ENCODE measurements at places on chromosomes 16 and 17.

- no peaks in the 10 kb centered on the region for H3K4me1 ChIP-seq
- H3K27me3 ChIP-seq: no peaks in the 10 kb centered on the region
- no peak overlapping the region for H3K4me3 ChIP-seq
Measured at GRCh38 chr17:69492410-69493071, 78.0 kb downstream of the MAP2K6 start.

GRCh38 chr16:66944054-66944441 is 8.7 kb downstream of the CES2 start:
- no peak overlapping the region for H3K27ac ChIP-seq
- H3K27me3 ChIP-seq: peaks cover 10% of the 10 kb centered on the region
- no peak for DNase-seq
- peaks cover 16% of the 10 kb centered on the region for H3K4me1 ChIP-seq

DNA sequence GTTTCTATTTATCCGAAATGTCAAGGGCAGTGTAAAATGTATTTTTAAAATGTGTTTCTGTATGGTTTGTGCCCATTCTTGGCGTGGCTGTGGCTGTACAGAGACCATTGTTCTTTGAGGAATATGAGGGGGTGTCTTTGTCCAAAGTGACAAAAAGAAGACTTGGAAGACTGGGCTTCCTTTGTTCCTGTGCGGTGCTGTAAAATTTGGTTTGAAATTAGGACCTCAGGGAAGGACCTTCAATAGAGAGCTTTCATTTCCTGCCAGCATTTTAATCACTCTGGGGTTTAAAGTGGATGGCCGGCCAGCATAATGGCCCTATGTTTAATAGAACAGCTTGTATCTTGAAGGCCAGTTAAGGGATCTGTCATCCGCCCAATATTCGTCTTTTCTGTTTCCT is 190.1 kb upstream of the TBX2 start:
- no peak overlapping the region for H3K4me3 ChIP-seq
- peaks cover 15% of the 10 kb centered on the region for H3K27me3 ChIP-seq
- DNase-seq: no peak
- peaks cover 2% of the 10 kb centered on the region for H3K36me3 ChIP-seq
- H3K4me1 ChIP-seq: peaks cover 12% of the 10 kb centered on the region

GRCh38 chr16:2785101-2785991 is 2.0 kb downstream of the PRSS33 start:
- peak overlapping the region; percentile 76 for H3K4me3 ChIP-seq
- H3K27ac ChIP-seq: peak overlapping the region; percentile 77
- H3K36me3 ChIP-seq: no peaks in the 10 kb centered on the region
- no peaks in the 10 kb centered on the region for H3K4me1 ChIP-seq
- H3K27me3 ChIP-seq: peaks cover 20% of the 10 kb centered on the region
- no peak for DNase-seq

DNA sequence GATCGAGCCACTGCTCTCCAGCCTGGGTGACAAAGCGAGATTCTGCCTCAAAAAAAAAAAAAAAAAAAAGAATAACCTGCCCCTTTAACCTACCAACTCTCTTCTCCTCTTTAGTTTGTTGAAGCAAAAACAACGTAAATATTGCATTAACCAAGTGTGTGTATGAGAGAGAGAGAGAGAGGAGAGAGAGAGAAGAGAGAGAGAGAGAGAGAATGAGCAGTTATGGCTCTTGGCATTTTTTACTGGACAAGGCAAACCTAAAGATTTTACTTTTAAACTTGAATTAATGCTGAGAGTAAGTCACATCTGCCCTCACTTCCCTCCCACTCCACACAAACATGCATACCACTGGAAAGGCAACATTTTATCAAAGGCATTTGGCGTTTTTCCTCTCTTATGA is 3.0 kb upstream of the SLFN5 start:
- H3K27me3 ChIP-seq: no peaks in the 10 kb centered on the region
- H3K4me1 ChIP-seq: peaks cover 74% of the 10 kb centered on the region
- H3K4me3 ChIP-seq: peak overlapping the region; percentile 96
- H3K36me3 ChIP-seq: peaks cover 18% of the 10 kb centered on the region
- no peak for DNase-seq
- H3K27ac ChIP-seq: peak overlapping the region; percentile 75

- no peaks in the 10 kb centered on the region for H3K27me3 ChIP-seq
- H3K27ac ChIP-seq: no peak overlapping the region
Measured at GRCh38 chr17:72139212-72139611, 18.4 kb downstream of the SOX9 start.

- DNase-seq: no peak
- H3K4me3 ChIP-seq: no peak overlapping the region
- peaks cover 6% of the 10 kb centered on the region for H3K27me3 ChIP-seq
- no peaks in the 10 kb centered on the region for H3K36me3 ChIP-seq
- no peak overlapping the region for H3K27ac ChIP-seq
Measured at GRCh38 chr16:86888231-86889053, 310.1 kb downstream of the FOXL1 start.

DNA sequence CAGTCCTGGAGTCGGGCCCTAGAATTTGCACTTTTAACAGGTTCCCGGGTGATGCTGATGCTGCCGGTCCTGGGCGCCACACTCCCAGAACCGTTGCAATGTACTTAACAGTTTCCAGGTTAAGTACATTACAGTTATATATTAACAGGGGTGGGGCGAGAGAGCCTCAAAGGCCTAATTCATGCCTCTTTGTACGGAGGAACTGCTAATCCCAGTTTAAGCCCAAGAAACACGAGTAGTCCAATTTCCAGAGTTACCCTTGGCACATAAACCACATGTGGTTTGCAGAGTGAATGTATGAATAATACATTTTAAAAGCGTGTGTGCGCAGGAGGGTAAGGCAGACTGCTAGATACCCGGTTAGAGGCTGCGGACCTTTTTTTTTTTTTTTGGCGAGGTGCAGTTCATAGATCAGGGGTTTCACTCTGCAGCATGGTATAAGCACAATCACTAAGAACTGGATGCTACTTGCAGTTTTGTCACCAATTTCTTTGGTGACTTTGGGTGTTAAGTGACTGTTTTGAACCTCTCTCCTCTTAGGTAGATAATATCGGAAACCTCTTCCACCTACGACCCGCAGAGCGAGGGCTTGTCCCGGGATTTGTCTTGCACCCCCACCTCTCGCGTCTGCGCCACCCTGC is 713 bp downstream of the COX11 start:
- peaks cover 6% of the 10 kb centered on the region for H3K36me3 ChIP-seq
- H3K27me3 ChIP-seq: no peaks in the 10 kb centered on the region
- DNase-seq: no peak
- no peak overlapping the region for H3K27ac ChIP-seq
- H3K4me1 ChIP-seq: peaks cover 20% of the 10 kb centered on the region

DNA sequence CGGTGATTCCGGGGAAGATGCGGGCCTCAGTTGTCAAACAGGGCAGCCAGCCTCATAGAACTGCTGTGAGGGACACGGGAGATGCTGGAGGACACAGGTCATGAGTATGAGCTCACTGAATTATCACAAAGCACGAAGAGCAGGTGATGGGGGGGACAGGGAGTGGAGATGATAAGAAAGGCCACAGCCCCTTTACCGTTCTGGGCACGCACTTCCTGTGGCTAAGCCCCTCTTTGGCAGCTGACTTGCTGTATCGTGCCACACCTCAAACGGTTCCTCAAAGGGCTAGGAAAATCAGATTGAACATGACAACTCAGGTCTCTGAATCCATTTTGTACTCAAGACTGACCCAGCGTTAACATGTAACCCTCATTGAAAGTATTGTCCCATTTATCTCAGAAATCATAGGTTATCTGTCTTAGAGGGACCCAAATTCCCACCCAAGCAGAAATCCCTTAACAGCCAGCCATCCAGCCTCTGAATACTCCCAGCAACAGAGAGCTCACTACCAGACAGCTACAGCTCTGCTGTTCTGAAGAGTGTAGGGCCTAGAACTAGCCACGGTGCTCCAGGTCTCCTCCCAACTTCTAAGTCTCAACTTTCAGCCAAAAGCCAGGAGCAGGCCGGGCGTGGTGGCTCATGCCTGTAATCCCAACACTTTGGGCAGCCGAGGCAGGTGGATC is 5.0 kb upstream of the SRL start:
- H3K4me1 ChIP-seq: no peaks in the 10 kb centered on the region
- no peak for DNase-seq
- H3K4me3 ChIP-seq: no peak overlapping the region
- H3K27ac ChIP-seq: no peak overlapping the region

GRCh38 chr17:73401911-73402310 is 90.1 kb upstream of the CDC42EP4 start:
- H3K27me3 ChIP-seq: no peaks in the 10 kb centered on the region
- no peak overlapping the region for H3K27ac ChIP-seq
- H3K4me1 ChIP-seq: no peaks in the 10 kb centered on the region
- H3K36me3 ChIP-seq: no peaks in the 10 kb centered on the region

DNA sequence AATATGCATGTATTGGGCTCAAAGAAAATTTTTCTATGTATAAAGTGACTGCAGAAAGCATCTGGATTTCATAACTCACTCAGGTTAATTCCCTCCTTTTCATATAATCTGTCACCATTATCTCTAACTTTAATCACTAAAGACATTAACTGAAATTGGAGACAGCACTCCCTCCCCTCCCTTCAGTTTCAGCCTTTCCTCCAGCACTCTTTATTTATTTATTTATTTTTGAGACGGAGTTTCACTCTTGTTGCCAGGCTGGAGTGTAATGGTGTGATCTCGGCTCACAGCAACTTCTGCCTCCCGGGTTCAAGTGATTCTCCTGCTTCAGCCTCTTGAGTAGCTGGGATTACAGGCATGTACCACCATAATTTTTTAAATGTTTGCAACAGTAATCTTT is 43.1 kb downstream of the CDH8 start:
- no peaks in the 10 kb centered on the region for H3K4me1 ChIP-seq
- no peak overlapping the region for H3K27ac ChIP-seq
- H3K4me3 ChIP-seq: no peak overlapping the region
- no peak for DNase-seq
- no peaks in the 10 kb centered on the region for H3K36me3 ChIP-seq
- no peaks in the 10 kb centered on the region for H3K27me3 ChIP-seq

- H3K4me1 ChIP-seq: no peaks in the 10 kb centered on the region
- no peaks in the 10 kb centered on the region for H3K36me3 ChIP-seq
- no peak overlapping the region for H3K4me3 ChIP-seq
- no peak for DNase-seq
Measured at GRCh38 chr17:59491353-59492090, 73.9 kb upstream of the DHX40 start.

GRCh38 chr17:50557630-50558029 is 2.9 kb upstream of the CACNA1G start:
- H3K36me3 ChIP-seq: no peaks in the 10 kb centered on the region
- H3K27me3 ChIP-seq: peaks cover 35% of the 10 kb centered on the region
- DNase-seq: no peak
- no peak overlapping the region for H3K4me3 ChIP-seq
- no peak overlapping the region for H3K27ac ChIP-seq

DNA sequence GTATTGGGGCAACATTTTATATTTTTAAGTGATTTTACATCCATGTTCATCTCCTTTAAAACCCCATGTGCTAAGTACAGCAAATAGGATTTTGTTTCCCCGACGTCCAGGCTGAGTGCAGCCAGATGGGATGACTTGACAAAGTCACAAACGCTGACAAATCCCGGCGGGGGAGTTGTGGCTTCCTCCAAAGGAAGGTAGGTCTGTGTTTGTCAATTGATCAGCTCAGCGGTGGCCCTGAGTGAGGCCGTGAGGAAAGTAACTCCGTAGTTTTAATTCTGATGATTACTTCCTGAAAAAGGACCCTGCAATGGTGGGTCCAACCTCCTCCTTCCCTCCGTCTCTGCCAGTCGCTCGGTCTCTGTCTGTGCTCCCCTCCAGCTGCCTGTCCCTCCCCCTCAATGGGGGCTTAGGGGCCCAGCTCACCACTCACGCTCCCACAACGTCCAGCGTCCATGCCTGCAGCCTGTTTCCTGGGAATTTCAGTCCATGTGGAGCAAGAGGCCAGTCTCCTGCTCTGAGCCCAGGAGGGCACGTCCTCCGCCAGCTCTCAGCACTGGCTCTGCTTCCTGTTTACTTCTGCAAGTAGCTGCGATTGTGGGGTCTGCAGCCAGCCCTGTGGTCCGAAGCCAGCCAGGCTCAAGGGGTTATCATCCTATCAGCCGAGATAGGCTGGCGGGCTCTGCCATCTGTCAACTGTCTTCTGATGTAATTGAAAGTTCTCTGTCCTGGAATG is 209.4 kb upstream of the FOXF1 start:
- H3K27me3 ChIP-seq: peaks cover 42% of the 10 kb centered on the region
- no peaks in the 10 kb centered on the region for H3K36me3 ChIP-seq
- H3K4me1 ChIP-seq: no peaks in the 10 kb centered on the region
- no peak overlapping the region for H3K4me3 ChIP-seq

GRCh38 chr17:81030741-81031565 is 4.0 kb upstream of the BAIAP2 start:
- peaks cover 2% of the 10 kb centered on the region for H3K36me3 ChIP-seq
- no peak overlapping the region for H3K27ac ChIP-seq
- H3K27me3 ChIP-seq: peaks cover 29% of the 10 kb centered on the region
- DNase-seq: no peak

- peaks cover 7% of the 10 kb centered on the region for H3K4me1 ChIP-seq
- DNase-seq: peak; percentile 22
- no peaks in the 10 kb centered on the region for H3K36me3 ChIP-seq
Measured at GRCh38 chr16:89593841-89594240, 18.3 kb downstream of the CPNE7 start.

- H3K27me3 ChIP-seq: peaks cover 10% of the 10 kb centered on the region
- no peak overlapping the region for H3K4me3 ChIP-seq
- H3K27ac ChIP-seq: no peak overlapping the region
- no peak for DNase-seq
- H3K36me3 ChIP-seq: no peaks in the 10 kb centered on the region
Measured at GRCh38 chr17:79054200-79054960, 20.2 kb upstream of the ENGASE start.

DNA sequence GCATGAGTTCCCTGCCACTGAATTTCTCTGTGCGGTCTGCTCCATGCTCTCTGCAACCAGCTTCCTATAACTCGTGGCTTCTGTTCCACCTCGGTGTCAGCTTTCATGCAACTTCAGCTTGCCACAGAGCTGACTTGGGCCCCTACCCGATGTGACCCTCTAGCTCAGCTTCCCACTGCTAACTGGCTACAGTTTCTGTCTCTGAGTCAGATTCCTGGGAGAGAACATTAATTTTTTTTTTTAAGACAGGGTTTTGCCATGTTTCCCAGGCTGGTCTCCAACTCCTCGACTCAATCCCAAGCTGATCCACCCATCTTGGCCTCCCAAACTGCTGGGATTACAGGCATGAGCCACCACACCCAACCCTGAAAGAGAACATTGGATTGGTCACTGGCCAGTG is 35.5 kb upstream of the PSMD7 start:
- no peaks in the 10 kb centered on the region for H3K4me1 ChIP-seq
- H3K36me3 ChIP-seq: no peaks in the 10 kb centered on the region
- no peak for DNase-seq
- no peak overlapping the region for H3K4me3 ChIP-seq
- peaks cover 3% of the 10 kb centered on the region for H3K27me3 ChIP-seq

DNA sequence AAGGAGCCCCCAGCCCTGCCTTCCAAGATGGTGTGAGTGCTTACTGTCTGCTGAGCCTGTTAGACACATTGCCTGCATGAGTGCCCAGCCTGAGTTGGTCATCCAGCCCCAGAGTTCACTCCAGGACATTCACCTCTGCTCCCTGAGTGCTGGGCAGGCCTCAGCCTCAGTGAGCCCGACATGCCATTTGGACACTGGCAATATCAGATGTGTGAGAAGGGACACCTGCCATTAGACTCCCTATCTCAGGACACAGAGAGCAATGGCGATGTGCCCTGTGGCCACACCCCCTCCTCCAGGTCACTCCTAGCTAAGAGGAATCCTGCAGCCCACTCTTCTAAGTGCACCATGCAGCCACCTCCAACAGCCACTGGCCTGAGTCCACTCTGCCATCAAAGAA is 34.7 kb upstream of the CES5A start:
- no peak overlapping the region for H3K4me3 ChIP-seq
- H3K4me1 ChIP-seq: no peaks in the 10 kb centered on the region
- no peaks in the 10 kb centered on the region for H3K36me3 ChIP-seq
- DNase-seq: no peak
- no peak overlapping the region for H3K27ac ChIP-seq

GRCh38 chr16:61149709-61150108 is 886.5 kb downstream of the CDH8 start:
- H3K27ac ChIP-seq: no peak overlapping the region
- no peaks in the 10 kb centered on the region for H3K27me3 ChIP-seq
- DNase-seq: no peak
- H3K4me3 ChIP-seq: no peak overlapping the region
